ENCODE measurements at places on chromosomes 2 and 18.

GRCh38 chr2:203898657-203899056, 31.1 kb downstream of the CTLA4 start:
- DNase-seq = no peak

DNA sequence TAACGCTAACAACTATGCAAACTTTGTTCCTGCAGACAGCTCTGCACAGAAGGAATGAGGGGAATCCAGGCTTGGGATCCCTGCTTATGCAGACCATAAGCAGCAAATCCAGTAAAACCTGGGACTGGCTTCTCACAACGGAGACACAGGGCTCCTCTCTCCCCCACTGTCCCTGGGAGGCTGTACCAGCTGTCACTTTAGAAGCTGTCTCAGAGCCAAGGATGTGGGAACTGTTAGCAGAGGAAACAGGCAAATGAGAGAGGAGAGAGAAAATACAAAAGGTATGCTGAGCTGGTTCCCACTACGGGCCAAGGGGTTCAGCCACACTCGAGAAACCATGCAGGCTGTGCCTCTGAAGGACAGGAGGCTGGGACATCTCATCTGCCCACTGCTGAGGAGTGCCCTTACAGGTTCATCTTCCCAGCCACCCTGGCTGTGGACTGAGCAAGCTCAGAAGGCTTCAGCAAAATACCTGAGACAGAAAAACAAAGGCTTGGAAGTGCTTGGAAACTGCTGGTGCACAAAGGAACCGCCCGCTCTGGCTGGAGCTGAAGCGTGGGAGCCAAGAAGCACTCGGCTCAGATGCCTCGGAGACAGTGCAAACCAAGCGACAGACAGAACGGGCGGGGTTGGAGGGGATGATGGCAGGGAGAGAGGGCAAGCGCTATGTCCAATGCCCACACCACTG, 72.5 kb downstream of the FAM210A start:
- no peak for DNase-seq

DNA sequence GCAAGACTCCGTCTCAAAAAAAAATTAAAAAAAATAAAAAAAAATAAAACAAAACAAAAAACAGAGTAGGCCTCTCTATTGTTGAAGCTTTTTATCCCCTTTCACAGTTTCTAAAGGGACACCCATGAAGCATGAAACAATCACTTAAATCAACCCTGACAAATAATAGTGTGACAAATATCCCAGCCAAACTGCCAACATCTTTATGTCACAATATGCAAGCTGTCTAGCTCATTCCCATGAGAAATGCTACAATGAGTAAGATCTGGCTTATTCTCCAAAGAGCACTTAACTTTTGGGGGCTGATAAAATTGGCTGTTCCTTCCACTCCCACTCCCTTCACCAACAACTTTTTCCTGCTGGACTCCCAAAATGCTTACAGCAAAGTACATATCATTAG, 21.7 kb upstream of the ABCA12 start:
- no peak for DNase-seq

DNA sequence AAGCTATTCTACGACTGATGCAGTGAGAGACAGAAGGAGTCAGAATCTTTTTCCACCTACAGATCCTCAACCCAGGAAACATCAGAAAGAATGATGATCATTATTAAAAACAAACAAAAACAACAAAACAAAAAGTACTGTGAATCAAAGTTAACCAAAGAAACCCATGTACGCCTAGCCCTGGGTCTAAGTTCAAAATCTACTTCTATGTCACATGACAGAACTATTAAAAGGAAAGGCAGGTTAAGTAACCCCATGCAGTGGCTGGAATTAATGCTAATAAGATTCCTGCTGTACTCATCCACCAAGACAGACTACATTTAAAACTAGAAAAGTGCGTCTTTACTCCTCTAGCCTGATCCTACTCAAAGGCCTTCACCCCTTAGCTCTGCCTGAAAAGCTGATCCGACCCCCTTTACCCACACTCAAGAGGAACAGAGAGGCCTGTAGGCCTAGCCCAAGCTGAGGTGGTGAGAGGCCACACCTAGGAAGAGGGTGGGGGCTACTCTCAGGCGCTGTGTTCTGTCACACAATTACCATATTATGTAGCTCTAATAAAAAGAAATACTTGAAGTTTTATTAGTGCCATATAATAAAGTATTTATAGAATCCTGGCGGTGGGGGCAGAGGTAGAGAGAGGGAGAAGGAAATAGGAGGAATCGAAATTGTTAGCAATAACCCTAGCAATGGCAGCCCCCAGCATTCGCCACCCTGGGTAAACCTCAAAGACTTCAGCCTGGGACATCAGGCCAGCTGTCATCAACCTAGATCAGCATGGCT, 37.1 kb downstream of the NHEJ1 start:
- DNase-seq = no peak

GRCh38 chr18:48646976-48647375, 108.1 kb downstream of the CTIF start:
- no peak for DNase-seq

- DNase-seq = no peak
These were observed 59.6 kb downstream of the VIL1 start for GRCh38 chr2:218478544-218478943.

GRCh38 chr2:46393347-46393820, 86.0 kb upstream of the TMEM247 start:
- no peak for DNase-seq

GRCh38 chr18:51404620-51405019, 207.1 kb upstream of the MEX3C start:
- DNase-seq = no peak

DNA sequence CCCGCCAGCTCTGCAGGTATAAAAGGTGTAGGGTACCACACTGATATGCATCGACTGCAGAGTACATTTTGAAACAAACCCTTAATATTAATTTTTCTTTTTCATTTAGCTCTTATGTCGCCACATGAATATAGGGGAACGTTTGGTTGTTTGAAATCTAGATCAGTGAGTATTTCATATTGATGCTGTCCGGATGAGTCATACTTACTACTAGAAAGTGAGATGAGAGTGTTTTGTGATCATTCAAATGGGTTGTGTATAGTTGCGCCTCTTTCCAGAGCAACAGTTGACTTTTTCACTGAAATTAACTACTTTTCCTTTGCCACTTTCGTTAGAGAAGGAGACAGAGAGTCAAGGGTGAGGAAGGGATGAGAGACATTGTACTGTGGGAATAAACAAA, 24.6 kb downstream of the NPAS2 start:
- DNase-seq = no peak

DNA sequence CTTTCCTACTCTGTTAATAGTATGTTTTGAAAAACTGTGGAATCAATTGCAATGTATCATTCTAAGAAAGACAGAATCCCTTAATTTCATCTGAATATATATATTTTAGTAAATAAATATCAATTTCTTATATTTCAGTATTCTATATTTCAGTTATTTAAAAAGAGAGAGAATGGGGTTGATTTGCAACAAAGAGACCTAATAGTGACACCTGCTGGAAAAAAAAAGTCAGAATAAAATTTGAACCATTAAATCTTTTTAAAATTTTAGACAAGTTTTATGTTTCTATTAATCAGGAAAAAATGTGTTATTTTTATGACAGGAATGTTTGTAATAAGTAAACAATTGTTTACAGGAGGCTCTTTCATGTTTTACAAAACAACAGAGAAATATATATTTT, 20.7 kb upstream of the CCNT2 start:
- DNase-seq = no peak

All from activated naive CD4-positive, alpha-beta T cell treated with anti-CD3 and anti-CD28 coated beads, Interleukin-2, amount 50 U/mL, for 16 hours (primary cell).